Adipose tissue (tissue), 3 donors: ENCODE measurements at places on chromosomes 1 and 21. TPM values are rescaled to one million over a fixed set of nuclear protein-coding genes. Genes with fewer than 3 reads are reported as not detected.

Gene ZNF683
- not detected for polyA plus RNA-seq

Gene DEPDC1
- polyA plus RNA-seq, result 0.04 TPM

Gene LINGO4
- 0.29 TPM for polyA plus RNA-seq

Gene S100A7
- polyA plus RNA-seq, result not detected

Gene DNAJC6
- polyA plus RNA-seq, result 0.62 TPM

Gene DDAH1
- 9.1 TPM for polyA plus RNA-seq

Gene SPRR2F
- polyA plus RNA-seq, result 0.90 TPM

Gene EPHA2
- 9.4 TPM for polyA plus RNA-seq

Gene RPE65
- polyA plus RNA-seq, result not detected

Gene COL11A1
- polyA plus RNA-seq, result 0.33 TPM

Gene OR1C1
- polyA plus RNA-seq, result not detected
